H4 (cell line): ENCODE measurements at places on chromosomes 4 and X. TPM values are rescaled to one million over a fixed set of nuclear protein-coding genes. Genes with fewer than 3 reads are reported as not detected.

DNA sequence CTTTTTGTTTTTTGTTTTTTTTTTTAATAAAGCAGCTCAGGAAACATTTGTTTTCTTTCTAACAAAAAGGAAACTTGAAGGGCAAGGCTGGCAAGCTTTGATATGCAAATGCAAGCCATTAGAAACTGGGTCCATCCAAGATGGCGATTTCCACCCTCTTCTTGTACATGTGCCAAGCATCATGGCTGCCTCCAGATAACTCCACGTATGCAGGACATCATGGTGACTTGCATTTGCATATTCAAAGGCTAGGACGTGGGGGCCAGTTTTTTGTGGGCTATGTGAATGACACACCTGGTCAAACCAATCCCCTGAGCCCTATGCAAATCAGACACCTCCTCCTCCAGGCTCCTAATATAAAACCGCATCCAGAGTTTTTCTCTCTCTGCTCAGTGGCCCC lies 692.6 kb downstream of the FAM133A start:
- DNase-seq, result no peak

GRCh38 chr4:26484032-26484515 lies 6.2 kb downstream of the CCKAR start:
- no peak for DNase-seq

DNA sequence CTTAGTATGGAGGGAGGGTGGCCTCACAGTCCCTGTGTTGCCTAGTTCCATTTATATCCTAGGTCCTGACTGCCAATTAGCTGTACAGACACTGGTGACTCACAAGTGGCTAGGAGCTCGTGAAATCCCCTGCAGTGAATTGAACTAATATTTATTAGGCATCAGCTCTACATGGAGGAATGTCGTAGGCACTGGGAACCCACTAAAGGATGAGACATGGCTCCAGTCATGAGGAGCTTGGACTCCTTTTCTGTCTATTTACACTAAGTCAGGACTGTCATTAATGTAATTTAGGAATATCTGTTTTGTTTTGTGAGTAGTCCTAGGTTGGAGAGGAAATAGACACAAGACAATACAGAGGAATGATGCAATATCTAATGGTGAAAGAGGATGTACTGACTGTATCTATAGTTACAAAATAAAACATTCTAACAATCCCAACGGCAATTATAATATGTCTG lies 67.7 kb downstream of the MID1IP1 start:
- DNase-seq, result no peak

DNA sequence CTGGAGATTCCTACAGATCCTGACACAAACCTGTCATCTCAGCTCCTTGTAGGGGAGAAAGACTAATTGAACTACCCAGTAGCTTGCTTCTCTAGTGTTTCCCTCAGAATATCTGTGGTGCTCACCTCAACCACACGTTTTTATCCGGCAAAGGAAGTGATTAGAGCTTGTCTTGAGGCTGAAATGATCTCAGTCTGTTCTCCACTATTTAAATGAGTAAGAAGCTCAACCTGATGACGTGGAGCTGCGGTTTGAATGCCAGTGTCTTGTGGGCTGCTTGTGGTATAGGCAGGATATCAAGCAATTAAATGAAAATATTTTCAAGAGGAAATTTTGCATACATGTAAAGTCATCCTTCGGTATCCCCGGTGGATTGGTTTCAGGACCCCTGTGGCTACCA lies 270.2 kb downstream of the TLL1 start:
- DNase-seq, result peak; percentile 96

- no peak for DNase-seq
Measured at GRCh38 chrX:17617806-17618205, 119.5 kb upstream of the SCML1 start.

DNA sequence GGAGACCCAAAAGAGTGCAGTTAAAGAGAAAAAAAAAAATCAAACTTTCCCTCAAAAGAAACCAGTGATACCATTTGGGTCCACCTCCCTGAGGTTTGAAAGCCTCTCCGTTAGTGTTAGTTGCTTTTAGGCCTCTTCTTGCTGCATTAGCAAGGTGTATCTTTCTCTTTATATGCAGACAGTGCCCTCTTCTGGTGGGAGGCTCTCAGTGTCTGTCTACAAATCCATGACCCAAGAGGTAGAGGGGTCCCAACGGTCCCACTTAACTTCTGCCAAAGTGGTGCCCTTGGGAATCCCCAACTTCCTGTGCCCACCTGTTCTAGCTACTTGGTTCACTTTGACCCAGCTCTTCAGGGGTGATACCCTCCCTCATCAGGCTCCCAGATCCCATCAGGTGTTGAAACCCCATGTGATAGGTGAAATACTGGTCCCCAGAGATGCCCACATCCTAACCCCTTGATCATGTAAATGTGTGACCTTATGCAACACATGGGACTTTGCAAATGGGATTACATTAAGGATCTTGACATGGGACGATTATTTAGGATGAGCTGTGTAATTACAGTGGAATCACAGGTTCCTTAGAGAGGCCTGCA lies 63.7 kb upstream of the CD99 start:
- peak; percentile 66 for DNase-seq

DNA sequence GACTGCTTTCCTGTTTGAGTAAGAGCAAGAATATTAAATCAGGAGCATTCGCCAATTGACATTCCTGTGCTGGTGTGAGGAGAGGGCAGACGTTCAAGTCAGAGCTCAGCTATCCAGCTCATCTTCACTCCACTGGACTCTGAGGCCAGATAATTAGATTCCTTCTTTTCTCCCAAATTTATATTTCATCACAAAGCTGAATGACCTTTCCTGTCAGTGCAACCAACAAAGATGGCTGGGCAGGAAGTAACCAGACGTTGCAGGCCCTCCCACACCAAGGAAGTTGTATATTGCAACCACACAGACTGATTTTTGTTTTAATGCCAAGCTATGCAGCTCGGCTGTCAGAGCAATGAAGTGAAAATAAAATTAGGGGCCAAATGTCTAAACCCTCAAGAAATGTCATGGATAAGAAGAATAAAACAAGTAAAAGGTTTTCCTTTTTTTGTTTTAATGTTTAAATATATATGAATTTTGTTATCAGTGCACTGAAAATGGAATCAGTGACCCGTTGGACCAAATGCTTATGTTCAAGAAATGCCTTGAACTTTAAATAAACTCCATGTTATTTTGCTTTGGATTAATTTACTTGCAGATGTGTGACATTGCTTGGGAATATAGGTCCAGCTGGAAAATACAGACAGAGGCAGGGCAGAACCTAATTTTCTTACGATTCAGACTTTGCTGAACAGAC lies 578.9 kb upstream of the FAT1 start:
- no peak for DNase-seq

GRCh38 chr4:127410201-127410600 lies 222.6 kb upstream of the INTU start:
- DNase-seq, result no peak

GRCh38 chrX:68419975-68420374 lies 13.3 kb downstream of the OPHN1 start:
- DNase-seq, result no peak

DNA sequence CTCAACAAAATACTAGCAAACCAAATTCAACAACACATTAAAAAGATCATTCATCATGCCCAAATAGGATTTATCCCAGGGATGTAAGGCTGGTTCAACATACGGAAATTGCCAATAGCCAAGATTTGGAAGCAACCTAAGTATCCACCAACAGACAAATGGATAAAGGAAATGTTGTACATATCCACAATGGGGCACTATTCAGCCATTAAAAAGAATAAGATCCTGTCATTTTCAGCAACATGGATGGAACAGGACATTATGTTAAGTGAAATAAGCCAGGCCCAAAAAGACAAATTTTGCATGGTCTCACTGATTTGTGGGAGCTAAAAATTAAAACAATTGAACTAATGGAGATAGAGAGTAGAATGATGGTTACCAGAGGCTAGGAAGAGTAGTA lies 82.0 kb upstream of the FAM241A start:
- no peak for DNase-seq

GRCh38 chr4:146445198-146446150 lies 76.3 kb downstream of the SLC10A7 start:
- no peak for DNase-seq

GRCh38 chr4:139844057-139844456 lies 178.4 kb downstream of the MGST2 start:
- no peak for DNase-seq

DNA sequence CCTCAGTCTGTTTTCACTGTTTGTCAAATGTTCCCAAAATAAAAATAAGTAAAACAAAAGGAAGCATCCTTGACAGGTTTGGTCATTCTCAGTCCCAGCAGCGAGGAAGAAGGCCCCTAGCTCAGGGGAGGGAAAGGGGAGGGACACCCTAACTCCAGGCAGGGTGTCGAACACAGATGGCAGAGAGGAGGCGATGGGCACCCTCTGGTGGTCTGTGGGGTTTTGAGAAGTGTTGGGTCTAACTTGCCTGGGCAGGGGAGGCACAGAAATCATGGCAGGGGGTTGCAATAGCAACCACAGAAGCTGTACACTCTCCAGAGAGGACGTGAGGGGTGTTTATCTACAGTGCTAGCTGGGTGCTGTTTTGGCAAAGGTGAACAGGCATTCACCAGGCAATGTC lies 229.8 kb upstream of the SFRP2 start:
- DNase-seq, result no peak

DNA sequence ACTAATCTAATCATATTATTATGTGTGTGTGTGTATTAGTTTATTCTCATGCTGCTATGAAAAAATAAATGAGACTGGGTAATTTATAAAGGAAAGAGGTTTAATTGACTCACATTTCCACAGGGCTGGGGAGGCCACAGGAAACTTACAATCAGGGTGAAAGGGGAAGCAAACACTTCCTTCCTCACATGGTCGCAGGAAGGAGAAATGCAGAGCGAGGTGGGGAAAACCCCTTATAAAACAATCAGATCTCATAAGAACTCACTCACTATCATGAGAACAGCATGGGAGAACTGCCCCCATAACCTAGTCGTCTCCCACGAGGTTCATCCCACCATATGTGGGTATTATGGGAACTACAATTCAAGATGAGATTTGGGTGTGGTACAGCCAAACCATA lies 190.9 kb upstream of the TAPT1 start:
- no peak for DNase-seq

- DNase-seq, result no peak
Measured at GRCh38 chrX:133364865-133365264, 50.4 kb downstream of the GPC4 start.

DNA sequence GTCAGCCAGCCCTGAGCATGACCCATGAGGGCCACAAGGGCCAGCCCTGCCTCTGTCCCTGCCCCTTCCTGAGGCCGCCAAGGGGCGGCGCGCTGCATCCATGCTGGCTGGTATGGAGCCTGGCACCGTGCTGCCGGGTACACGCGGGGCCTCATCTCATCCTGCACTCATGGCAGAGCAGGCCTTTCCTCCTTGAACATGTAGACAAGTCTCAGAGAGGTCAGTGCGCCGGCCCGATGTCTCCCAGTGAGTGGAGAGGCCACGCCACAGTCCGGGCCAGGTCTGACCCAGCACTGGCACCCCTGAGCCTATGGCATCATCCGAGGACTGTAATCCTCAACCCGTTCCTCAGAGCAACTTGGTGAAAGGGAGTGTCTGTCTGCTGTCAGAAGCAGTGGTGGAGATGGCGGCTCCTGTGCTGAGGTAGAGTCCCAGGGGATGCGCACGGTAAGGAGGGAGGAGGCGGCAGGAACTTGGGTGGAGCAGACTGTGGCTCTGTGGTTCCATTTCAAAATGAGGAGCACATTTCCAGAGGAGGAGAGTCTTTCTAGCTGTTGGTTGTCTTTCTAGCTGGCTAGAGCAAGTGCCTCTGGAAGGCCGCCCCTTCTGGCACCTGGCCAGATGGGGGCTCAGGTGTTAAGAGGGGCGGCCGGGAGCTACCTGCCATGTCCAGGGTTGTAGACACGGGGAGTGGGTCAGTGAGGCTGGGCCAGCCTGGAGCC lies 32.8 kb downstream of the TRMT44 start:
- peak; percentile 53 for DNase-seq

GRCh38 chr4:151768835-151769234 lies 8.0 kb upstream of the GATB start:
- no peak for DNase-seq

DNA sequence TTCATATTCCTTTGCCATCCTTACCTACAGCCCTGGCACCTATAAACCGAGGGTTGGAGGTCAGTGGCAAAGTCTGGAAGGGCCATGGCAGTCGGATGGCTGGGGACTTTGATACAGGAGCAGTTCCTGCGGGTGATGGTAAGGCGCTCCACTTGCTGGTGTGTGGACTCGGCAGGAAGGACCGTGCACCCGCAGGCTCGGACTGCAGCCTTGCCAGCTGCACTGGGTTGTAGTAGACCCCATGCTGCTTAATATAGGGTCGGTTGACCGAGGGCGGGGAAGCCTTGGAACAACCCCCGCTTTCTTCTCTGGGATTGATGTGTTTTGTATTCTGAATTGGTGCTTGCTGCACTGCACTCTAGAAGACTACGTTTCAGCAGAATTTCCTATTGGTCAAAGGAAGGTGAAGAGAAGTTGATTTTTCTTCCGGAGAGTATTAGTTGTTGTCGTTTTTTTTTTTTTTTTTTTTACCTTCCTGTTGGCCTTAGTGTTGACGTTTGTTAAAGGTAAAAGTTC lies 638 bp downstream of the BLTP1 start:
- DNase-seq, result peak; percentile 6

GRCh38 chr4:17584521-17585213 lies 7.7 kb downstream of the LAP3 start:
- no peak for DNase-seq

DNA sequence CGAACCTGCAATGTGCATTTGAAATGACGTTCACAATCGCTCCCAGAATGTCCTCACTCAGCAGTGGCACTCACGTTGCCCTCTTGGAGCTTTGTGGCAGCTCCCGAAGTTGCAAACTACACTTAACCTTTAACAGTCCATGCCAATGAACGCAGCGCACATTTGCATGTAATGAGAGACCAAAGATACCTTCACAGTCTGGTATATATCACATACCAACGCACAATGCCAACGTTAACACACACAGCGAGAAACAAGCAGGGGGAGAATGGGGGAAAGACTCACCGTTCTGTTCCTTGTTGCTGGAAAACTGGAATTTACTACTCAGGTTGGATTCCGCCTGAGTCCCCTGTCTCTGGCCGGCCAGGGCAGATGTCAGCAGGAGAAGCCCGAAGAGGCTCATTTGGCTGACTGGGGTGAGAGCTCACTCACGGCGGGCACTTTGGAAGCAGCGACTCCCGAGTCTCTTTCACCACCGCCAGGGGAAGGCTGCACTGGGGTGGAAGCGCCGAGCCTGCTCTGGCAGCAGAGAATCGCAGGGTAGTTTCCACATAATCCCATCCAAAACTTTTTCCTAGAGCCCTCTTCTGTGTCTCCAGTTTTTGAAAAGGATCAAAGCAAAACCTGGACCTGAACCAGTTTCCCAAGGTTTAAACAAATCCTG lies 966 bp downstream of the PDGFC start:
- DNase-seq, result peak; percentile 34

- DNase-seq, result no peak
Measured at GRCh38 chr4:17068891-17069290, 170.4 kb upstream of the LDB2 start.

UGT2B7 gene
- total RNA-seq, result 0.08 and 0.35 TPM in 2 replicates

F11 gene
- total RNA-seq, result not detected in 2 replicates

YY2 gene
- total RNA-seq, result 2.1 and 2.4 TPM in 2 replicates

SPIN4 gene
- 7.1 and 13.8 TPM in 2 replicates for total RNA-seq

DKK2 gene
- total RNA-seq, result 0.87 and 3.3 TPM in 2 replicates

TCEAL2 gene
- total RNA-seq, result 2.6 and 3.8 TPM in 2 replicates

S100G gene
- not detected in 2 replicates for total RNA-seq

ADH5 gene
- 199 and 221 TPM in 2 replicates for total RNA-seq

MAP7D2 gene
- 0.45 and 0.89 TPM in 2 replicates for total RNA-seq
